ENCODE measurements at places on chromosomes 5 and 9.

- no peak overlapping the region for H3K4me3 ChIP-seq
- DNase-seq, result no peak
- H3K27ac ChIP-seq, result no peak overlapping the region
- no peaks in the 10 kb centered on the region for H3K27me3 ChIP-seq
- H3K4me1 ChIP-seq, result no peaks in the 10 kb centered on the region
Measured at GRCh38 chr5:160231783-160232342, 2.6 kb downstream of the FABP6 start.

GRCh38 chr9:100379862-100380261 lies 27.1 kb upstream of the TEX10 start:
- no peaks in the 10 kb centered on the region for H3K27me3 ChIP-seq
- DNase-seq, result no peak
- H3K4me1 ChIP-seq, result no peaks in the 10 kb centered on the region
- H3K4me3 ChIP-seq, result no peak overlapping the region
- H3K27ac ChIP-seq, result no peak overlapping the region

GRCh38 chr5:59234236-59234635 lies 651.4 kb downstream of the RAB3C start:
- H3K27ac ChIP-seq, result peak overlapping the region; percentile 87
- no peaks in the 10 kb centered on the region for H3K36me3 ChIP-seq
- H3K27me3 ChIP-seq, result no peaks in the 10 kb centered on the region
- no peak for DNase-seq
- no peak overlapping the region for H3K4me3 ChIP-seq

- H3K36me3 ChIP-seq, result no peaks in the 10 kb centered on the region
- H3K4me3 ChIP-seq, result peak within 1 kb of the TSS; percentile 54
- no peak for DNase-seq
- H3K27ac ChIP-seq, result no peak within 1 kb of the TSS
- peaks cover 66% of the 10 kb centered on the region for H3K27me3 ChIP-seq
- H3K4me1 ChIP-seq, result peaks cover 29% of the 10 kb centered on the region
Measured at GRCh38 chr9:37033682-37034304, at the start of gene PAX5. Gene PAX5, minus strand, starts transcription at chr9:37034268. Its CDS starts 237 bp downstream, at chr9:37034031.

DNA sequence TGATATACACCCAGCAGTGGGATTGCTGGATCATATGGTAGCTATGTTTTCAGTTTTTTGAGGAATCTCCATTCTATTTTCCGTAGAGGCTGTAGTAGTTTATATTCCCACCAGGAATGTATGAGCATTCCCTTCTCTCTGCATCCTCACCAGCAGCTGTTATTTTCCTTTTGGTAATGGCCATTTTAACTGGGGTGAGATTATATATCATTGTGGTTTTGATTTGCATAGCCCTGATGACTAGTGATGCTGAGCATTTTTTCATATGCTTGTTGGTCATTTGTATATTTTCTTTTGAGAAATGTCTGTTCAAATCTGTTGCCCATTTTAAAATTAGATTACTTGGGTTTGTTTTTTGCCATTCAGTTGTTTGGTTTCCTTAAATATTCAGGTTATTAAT lies 11.2 kb upstream of the PPIC start:
- H3K4me3 ChIP-seq, result no peak overlapping the region
- H3K4me1 ChIP-seq, result no peaks in the 10 kb centered on the region
- no peak overlapping the region for H3K27ac ChIP-seq
- H3K36me3 ChIP-seq, result no peaks in the 10 kb centered on the region

GRCh38 chr5:141734501-141735229 lies 52.6 kb upstream of the ARAP3 start:
- no peak overlapping the region for H3K27ac ChIP-seq
- DNase-seq, result no peak
- no peaks in the 10 kb centered on the region for H3K27me3 ChIP-seq
- H3K4me1 ChIP-seq, result no peaks in the 10 kb centered on the region

GRCh38 chr9:31908158-31908890 lies 476.1 kb upstream of the ACO1 start:
- no peak overlapping the region for H3K4me3 ChIP-seq
- no peaks in the 10 kb centered on the region for H3K4me1 ChIP-seq
- no peak for DNase-seq
- H3K27ac ChIP-seq, result no peak overlapping the region
- H3K27me3 ChIP-seq, result no peaks in the 10 kb centered on the region

DNA sequence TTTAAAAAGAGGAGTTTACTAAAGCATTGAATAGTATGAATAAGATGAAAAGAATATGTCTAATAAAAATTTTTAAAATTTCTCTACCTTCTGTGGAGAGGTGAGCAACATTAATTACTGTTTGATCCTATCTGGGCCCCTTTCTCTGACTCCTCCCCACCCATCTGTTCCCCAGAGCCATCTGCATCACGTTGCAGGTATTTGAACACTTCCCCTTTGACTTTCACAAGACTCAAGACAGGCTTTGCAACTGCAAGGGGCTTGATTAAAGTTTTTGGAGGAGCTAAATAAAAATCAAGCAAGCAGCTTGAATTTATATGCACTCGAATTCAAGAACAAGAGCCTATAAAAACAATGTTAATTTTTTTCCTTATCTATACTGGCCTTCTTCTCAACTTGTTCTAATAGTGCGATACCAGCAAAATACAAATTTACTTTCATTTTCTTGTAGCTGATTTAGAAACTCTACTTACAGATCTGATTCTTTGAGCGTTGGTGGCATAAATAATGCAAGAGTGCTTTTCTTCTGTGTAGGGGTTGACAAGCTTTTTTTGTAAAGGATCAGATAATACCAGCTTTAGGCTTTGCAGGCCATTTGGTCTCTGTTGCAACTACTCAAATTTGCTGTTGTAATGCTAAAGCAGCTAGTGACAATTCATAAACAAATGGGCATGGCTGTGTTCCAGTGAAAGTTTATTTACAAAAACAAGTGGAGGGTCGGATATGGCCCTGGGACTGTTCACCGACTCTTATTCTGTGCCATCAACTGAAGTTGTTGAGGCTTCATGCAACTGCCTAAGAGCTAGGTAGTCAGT lies 21.2 kb downstream of the TXNDC8 start:
- H3K36me3 ChIP-seq, result no peaks in the 10 kb centered on the region
- no peak overlapping the region for H3K4me3 ChIP-seq
- DNase-seq, result no peak
- H3K4me1 ChIP-seq, result no peaks in the 10 kb centered on the region
- H3K27me3 ChIP-seq, result no peaks in the 10 kb centered on the region

GRCh38 chr9:98864281-98865174 lies 57.1 kb downstream of the GALNT12 start:
- peak overlapping the region; percentile 46 for H3K27ac ChIP-seq
- peaks cover 7% of the 10 kb centered on the region for H3K4me1 ChIP-seq
- H3K4me3 ChIP-seq, result no peak overlapping the region
- no peaks in the 10 kb centered on the region for H3K36me3 ChIP-seq
- peaks cover 3% of the 10 kb centered on the region for H3K27me3 ChIP-seq
- peak; percentile 36 for DNase-seq
